ENCODE measurements at places on chromosomes 5 and 9. TPM values are rescaled to one million over a fixed set of nuclear protein-coding genes. Genes with fewer than 3 reads are reported as not detected.
A peak's percentile ranks its signal among the peaks of the same experiment; 100 is the strongest.

- DNase-seq = no peak
These were observed 256.7 kb downstream of the CDH12 start for GRCh38 chr5:22596404-22596970.

DNA sequence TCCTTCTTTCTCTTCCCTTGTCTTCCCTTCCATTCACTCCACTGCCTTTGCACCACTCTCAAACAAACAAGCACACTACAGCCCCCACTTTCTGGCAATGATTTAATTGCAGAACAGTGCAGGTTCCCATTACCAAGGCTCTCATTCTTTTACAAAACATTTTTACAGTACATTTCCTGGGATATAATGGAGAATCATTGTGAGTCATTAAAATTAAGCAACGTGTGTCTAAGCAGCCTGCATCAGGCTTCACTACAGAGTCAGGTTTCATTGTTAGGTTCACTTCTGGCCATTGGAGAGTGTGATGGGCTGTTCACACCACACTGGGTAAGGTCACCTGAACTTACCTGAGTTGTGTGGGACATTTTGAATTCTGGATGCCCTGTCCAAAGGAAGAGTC lies 303.5 kb downstream of the TRIM32 start:
- no peak for DNase-seq

DNA sequence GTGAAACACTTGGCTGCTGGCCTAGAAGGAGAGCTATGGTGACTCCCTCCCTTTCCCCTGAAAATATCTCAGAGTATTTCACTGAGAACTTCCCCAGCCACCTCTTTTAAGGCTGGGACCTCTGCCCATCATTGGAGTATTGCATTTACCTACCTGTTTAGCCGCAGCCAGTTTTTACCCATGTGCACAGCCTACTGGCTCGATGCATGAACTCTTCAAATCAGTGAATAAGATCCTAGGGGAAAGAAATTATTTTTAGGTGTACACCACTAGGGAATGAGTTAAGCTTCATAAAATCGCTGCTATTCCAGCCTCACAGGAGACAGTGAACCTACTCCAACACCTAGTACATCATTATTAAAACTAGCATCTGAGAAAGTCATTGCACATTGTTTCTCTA lies 16.8 kb upstream of the FAM174A start:
- peak; percentile 17 for DNase-seq

DNA sequence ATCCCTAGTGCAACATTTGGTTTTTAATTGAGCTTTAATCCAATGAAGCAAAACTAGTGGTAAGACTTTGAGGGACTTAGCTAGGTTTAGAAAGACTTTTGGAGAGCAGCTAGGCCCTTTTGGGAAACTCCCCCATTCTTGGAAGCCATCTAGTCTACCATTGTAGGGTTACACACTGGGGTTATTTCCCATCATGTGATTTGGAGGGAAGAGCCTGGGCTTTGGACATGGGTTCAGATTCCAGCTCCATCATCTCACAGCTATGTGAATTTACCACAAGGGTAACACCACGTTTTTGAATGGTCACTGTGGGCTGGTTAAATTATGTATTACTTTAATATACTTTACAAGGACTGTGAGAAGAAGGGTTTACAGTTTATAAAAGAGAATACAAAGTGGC lies 18.3 kb upstream of the TNFSF15 start:
- DNase-seq = no peak

DNA sequence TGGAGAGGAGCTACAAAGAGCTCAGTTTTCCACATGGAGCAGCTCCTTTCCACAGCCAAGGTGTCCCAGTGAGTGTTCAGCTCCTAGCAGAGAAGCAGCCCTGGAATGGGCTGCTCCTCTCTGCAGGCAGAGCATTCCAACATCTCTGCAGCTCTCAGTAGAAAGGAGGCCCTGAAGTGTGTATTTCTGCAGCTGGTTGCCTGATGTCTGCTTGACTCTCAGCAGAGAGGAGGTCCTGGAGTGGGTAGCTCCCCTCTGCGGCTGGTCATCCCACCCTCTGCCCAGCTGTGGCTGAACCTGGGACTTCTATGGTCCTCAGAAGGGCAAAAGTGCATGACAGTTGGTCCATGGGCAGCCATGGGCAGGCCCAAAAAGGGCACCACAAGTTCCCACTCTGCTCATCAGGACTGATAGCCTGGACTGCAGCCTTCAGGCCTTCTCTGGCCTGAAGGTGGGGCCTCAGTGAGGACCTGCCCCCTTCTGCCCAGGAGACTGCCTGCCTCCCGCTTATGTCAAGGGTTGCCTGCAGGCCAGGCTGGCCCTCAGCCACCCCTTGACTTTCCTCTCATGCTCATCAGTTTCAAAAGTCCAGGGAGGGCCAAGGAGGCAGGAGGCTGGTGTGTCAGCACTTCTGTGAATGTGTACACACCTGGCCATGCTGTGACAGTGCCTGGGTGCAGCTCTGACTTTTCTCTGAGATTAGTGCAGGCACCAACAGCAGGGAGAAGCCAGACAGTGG lies 605.9 kb upstream of the FAM174A start:
- DNase-seq = no peak

GRCh38 chr9:3361116-3361515 lies 164.7 kb downstream of the RFX3 start:
- DNase-seq = no peak

GRCh38 chr9:134993996-134994720 lies 76.4 kb upstream of the FCN1 start:
- no peak for DNase-seq

- no peak for DNase-seq
These were observed 5.4 kb upstream of the MAP1B start for GRCh38 chr5:72101828-72102227.

DNA sequence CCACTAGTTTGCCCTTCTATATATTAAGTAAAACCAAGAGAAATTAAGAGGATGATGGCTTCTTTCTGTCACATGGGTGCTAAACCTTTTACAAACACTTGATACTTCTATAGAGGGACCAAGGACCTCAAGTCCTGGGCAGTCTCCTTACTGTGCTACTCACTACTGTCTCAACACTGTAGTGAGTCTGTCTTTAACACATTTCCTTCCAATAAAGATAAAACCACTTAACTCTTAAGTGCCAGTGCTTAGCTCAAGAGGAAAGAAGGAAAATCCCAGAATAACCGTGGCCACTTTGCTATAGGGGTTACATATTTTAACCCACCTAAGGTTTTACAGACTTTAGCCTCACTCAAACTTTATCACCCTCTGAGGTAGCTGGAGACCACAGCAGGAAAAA lies 4.4 kb upstream of the GRPEL2 start:
- no peak for DNase-seq

DNA sequence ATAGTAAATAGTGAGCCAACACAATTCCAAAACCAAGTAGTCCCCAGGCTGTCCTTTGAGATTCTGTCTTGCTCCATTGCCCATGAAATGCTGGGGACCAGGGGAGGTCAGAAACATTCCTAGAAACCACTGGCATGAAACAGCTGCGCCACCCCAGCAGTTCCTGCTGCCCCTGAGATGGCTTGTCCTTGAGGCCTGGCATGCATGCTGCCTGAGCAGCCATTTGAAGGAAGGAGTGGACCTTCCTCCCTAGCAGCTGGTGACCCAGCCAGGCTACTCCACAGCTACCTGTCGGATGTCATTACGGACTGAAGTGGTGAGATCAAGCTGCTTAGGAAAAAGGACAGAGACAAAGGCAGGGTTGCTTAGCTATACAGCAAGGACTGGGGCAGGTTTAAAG lies 260.6 kb downstream of the DENND1A start:
- no peak for DNase-seq

- DNase-seq = no peak
These were observed 499.0 kb downstream of the SEMA5A start for GRCh38 chr5:9046756-9047481.

- no peak for DNase-seq
These were observed 236.4 kb downstream of the LRRC70 start for GRCh38 chr5:62814991-62815390.

DNA sequence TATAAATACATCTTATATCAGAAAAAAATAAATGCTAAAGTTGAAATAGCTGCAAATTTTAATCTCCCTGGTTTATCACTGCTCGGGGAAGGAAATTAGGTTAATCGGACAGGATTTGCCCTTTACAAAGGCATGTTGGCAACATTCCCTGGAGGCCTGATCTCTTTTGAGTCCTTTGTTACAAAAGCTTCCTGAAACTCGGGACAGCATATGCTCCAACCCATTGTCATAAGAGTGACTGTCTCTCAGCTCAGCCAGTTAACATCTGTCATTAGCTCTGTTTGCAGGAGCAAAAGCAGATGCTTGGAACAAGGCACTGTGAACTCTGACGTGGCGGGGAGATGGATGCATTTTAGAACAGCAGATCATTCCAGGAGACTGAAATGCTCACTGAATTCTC lies 80.6 kb downstream of the MYO10 start:
- no peak for DNase-seq

- no peak for DNase-seq
These were observed 11.0 kb downstream of the DEPDC1B start for GRCh38 chr5:60688980-60689379.

The DMRT3 gene
- total RNA-seq = not detected

The PTGR1 gene
- total RNA-seq = 51.8 TPM

The FBLL1 gene
- 5.3 TPM for total RNA-seq

The FAM169A gene
- 61.1 TPM for total RNA-seq

The C5orf58 gene
- total RNA-seq = 3.0 TPM

The ZNF189 gene
- total RNA-seq = 10.4 TPM

The PCDHB4 gene
- 2.3 TPM for total RNA-seq

The INSL4 gene
- total RNA-seq = not detected

The PAEP gene
- total RNA-seq = not detected

The ROR2 gene
- 19.8 TPM for total RNA-seq

The MARCHF3 gene
- total RNA-seq = 13.5 TPM

Measured in WTC11 (cell line).